ENCODE measurements at places on chromosomes 3 and 15. TPM values are rescaled to one million over a fixed set of nuclear protein-coding genes. Genes with fewer than 3 reads are reported as not detected.

TTLL13 gene
- total RNA-seq = 0.39 TPM

TLR9 gene
- not detected for total RNA-seq

GPR62 gene
- total RNA-seq = not detected

ECE2 gene
- total RNA-seq = not detected

CLPX gene
- total RNA-seq = 49.9 TPM

SLC25A38 gene
- 21.5 TPM for total RNA-seq

C3orf49 gene
- total RNA-seq = not detected

KIF7 gene
- 6.5 TPM for total RNA-seq

FANCD2 gene
- total RNA-seq = 20.0 TPM

SLC2A2 gene
- total RNA-seq = 0.13 TPM
